ENCODE measurements at places on chromosomes 2 and 18.

- DNase-seq = no peak
Observed at GRCh38 chr2:68127358-68128242, 30.1 kb upstream of the PNO1 start.

DNA sequence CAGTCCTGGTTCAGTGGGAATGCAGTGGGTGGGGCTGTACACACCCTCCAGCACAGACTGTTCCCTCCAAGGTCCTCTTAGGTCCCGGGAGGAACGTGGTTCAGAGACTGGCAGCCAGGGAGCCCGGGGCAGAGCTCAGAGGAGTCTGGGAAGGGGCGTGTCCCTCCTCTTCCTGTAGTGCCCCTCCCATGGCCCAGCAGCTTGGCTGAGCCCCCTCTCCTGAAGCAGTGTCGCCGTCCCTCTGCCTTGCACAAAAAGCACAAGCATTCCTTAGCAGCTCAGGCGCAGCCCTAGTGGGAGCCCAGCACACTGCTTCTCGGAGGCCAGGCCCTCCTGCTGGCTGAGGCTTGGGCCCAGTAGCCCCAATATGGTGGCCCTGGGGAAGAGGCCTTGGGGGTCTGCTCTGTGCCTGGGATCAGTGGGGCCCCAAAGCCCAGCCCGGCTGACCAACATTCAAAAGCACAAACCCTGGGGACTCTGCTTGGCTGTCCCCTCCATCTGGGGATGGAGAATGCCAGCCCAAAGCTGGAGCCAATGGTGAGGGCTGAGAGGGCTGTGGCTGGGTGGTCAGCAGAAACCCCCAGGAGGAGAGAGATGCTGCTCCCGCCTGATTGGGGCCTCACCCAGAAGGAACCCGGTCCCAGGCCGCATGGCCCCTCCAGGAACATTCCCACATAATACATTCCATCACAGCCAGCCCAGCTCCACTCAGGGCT is 17.5 kb upstream of the FAHD2A start:
- DNase-seq = no peak

GRCh38 chr2:118103951-118104940 is 16.0 kb downstream of the INSIG2 start:
- no peak for DNase-seq

GRCh38 chr2:47641366-47641765 is 141.6 kb upstream of the MSH6 start:
- DNase-seq = no peak

DNA sequence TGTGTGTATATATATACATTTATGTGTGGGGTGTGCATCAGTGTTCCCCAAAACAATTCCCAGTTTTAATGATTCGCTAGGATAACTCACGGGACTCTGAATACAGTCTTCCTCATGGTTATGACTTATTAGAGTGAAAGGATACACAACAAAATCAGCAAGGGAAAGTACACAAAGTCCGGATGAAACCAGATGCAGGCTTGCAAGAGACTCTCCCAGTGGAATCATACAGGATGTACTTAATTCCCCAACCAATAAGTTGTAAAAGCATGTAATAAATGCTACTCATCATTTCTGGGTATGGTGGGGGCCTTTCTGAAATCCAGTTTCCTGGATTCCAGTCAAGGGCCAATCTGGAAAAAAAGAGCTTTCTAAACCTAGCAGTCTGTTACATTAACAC is 654.1 kb upstream of the SYT4 start:
- no peak for DNase-seq

DNA sequence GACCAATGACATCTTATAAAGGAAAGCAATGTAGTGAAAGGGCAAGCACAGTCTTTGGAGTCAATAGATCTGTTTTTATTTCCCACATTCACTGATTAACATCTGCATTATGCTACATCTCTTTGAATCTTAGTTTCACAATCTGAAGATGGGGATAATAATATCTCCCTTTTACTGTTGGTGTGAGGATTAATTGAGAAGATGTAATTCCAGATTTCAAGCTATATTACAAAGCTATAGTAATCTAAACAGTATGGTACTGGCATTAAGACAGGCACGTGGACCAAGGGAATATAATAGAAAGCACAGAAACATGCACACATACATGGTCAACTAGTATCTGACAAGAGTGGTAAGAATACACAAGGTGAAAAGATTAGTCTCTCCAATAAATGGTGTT is 45.3 kb downstream of the SLC4A5 start:
- DNase-seq = no peak

DNA sequence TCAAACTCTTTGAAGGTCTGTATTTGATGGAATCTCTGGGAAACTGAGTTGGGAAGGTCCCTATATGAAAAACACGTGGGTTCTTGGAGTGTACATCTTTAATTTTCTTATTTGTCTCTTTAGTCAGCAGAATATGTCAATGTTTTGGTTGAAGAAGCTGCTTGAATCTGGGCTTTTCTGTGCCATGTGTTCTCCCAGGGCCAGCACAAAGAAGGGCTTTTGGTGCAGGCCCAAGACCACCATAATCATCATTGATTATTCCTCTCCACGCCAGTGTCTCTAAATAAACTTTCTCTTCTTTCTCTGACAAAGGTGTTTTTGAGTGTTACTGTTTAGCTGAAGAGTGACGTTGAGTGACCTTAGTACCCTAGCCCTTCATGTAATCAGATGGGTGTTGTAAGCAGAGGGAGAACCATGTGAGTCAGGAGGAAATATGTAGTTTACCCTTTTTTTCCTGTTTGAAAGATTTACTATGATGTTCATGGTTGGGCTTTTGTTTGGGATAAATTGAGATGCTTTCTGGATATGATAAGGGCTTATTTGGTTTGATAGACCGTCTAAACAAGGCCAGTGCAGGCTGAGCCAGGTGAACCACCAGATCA is 11.6 kb upstream of the TNP1 start:
- DNase-seq = no peak

DNA sequence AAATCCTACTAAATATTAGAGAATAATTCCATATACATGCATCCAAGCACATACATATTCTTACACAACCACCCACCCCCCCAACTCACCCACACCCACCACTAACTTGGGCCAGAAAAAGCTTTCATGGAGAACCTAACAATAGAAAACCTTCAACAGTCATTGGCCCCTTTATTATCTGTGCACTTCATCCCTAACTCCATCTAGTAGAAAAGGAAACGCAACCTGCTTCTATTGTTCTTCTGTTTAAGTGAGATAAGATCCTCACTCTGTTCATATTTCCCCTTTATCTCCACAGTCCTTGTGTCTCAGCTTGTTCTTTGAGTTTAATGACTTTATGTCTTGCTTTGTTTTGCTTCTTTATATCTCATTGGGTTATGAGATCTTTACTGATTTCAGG is 1740.2 kb upstream of the CELF4 start:
- DNase-seq = no peak

DNA sequence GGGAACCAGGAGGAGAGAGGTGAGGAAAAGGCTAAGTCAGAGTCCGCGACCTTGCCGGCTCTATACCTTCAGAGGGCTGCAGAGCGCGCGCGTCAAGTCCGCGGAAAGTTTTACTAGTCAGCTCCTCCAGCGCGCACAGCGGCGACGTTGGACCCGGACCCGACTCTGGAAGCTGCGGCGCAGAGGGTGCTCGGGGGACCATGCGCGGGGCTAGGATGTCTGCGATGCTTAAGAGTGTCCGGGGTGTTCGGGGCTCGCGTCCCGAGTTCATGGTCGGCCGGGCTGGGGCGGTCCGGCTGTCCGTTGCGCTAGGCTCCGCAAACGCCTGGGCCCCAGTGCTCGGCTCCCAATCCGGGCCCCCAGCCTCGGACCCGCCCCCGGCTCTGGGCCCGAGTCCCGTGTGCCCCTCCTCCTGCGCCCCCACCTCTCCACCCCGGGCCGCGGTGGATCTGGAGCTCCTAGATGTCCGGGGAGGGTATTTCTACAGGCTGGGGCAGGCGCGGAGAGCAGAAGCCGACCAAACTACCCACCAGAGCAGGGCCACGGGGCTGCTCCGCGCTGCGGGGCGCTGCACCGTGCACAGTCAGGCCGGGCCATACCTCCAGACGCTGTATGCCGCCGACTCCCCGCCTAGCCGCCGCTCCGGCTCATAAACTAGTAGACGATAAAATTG is at the start of gene LBX2:
Gene LBX2 (minus strand): TSS at position 337 of the 673 bp plus-strand sequence. CDS start 66 bp downstream, at position 271.
- DNase-seq = no peak

DNA sequence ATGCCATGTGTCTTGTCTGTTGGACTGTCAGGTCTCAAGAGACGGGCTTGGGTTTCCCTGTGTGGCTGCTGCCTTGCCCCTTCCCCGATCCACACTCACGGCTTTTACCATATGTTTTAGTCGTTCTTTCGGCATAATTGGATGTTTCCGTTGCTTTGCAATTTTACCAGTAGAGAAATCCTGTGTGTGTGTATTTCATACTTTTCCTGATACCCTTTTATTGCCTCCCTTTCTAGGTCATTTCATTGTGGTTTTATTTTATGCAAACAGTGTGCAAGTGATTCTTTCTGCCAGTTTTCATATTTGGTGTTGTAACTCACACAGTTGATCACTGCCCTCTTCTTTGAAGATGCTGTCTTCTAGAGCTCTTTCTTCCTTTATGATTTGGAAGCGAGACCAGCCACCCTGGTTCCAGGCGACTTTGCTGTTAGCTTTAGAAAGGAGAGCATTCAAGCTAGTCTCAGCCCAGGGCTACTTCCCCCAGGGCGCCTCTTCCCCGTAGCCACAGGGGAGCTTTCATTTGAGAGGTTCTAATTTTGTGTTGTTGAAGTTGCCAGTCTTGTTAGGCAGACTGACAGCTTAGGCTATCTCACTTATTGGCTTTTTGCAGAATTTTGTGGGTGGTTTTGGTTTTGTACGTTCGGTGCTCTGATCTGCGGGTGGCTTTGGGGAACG is 17.0 kb downstream of the SH3BP4 start:
- no peak for DNase-seq

DNA sequence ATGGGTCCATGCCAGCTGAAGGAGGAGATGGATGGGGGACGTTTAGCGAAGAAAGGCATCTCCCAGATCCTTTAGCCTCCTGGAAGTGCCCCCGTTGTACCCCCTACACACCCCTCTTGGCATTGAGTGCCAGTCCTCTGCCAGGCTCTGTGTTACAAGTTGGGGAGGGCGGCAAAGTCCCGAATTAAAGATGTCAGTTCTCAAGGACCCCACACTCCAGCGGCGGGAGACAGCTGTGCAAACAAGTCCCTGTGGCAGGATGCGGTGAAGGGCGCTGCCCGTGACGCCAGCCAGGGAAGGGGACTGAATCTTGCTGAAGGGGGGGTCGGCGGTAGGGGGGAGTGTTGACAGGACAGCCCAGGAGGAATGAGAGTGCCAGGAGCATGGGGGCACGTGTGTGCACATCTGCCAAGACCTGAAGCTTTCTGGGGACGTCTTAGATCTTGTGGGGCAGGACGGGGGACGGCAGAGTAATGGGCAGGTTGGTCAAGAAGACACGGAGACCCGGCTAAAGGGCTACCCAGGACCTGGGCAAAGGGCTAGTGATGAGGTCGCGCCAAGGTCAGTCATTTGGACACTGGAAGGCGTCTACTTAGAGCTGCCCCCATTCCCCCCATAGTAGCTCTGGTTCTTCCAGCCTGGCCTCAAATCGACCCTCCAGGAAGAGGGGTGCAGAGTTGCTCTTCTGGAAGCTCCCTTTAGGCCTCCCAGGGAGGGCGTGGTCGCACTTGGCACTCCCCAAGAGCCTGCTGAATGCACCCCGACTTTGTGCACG is 2.8 kb upstream of the CTDSP1 start:
- DNase-seq = no peak

GRCh38 chr2:148981324-148981723 is 57.2 kb upstream of the LYPD6B start:
- no peak for DNase-seq

- DNase-seq = no peak
Observed at GRCh38 chr2:240456447-240457222, 21.2 kb downstream of the GPC1 start.

- DNase-seq = no peak
Observed at GRCh38 chr2:102618452-102619413, 620 bp upstream of the SLC9A2 start.

DNA sequence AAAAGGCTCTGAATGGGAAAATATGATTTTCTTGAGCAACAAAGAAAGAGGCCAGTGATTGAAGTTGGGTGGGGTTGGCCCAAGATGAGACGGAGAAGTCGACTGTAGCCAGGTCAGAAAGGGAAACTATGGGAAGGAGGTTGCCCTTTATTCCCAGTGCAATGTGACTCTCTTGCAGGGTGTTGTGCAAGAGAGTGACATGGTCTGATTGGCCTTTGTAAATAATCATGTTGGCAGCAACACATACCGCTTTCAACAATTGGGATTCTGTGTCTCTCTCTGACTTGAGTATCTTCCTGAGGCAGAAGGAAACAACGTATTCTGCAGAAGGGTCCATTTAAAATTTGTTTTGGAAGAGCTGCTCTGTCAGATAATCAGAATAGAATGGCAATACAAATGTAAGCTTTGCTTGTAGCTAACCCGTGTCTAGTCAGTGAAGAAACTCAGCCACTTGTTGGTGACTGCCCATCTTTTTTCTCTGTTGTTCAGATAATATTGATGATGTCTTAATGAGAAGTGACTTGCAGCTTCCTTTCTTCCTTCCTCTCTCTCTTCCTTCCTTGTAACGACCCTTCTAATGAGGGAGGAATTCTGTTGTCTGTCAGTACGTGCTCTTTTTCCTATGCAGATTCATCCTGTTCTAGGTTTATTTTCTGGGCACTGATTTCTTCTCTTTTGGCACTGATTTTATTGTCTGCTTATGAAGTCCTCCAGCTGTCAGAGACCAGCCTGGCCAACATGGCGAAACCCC is 311.0 kb upstream of the FAM98A start:
- no peak for DNase-seq

DNA sequence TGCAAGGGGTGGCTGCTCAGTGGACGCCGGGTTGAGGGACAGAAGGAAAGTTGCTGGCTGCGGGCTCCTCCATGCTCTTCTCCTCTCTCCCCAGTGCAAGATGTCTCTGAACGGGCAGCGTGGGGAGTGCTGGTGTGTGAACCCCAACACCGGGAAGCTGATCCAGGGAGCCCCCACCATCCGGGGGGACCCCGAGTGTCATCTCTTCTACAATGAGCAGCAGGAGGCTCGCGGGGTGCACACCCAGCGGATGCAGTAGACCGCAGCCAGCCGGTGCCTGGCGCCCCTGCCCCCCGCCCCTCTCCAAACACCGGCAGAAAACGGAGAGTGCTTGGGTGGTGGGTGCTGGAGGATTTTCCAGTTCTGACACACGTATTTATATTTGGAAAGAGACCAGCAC is 30.6 kb downstream of the IGFBP2 start:
- no peak for DNase-seq

- DNase-seq = no peak
Observed at GRCh38 chr2:237900891-237901831, 41.7 kb downstream of the RAMP1 start.

DNA sequence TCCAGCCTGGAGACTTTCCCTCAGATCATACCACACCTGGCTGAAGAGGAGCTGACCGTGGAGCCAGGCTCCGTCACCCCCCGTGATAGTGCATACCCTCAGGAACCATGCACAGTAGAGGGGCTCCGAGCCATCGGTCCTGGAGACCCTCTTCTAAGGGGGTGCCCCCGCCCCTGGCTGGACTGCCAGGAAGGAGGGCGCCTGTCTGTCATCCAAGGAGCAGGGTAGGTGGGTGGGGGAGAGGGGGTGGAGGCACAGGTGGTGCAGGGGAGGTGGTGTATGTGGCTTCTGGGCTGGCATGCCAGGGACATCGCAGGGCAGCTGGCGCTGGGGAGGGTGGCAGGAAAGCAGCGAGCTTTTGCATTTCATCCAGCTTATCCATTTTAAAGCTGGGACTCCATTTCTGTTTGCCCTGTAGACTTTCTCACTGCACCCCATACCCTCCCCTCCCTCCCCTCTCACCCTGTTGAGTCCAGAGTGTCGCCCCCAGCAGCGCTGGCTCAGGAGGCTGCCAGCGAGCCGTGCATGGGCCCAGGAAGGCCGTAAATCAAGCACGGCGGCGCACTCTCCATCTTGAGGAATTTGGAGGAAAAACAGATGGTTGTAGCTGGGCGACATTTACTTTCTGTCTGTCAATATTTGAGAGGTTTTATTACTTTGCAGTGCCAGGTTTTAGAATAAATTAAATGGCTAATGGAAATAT is 56.2 kb upstream of the HS6ST1 start:
- no peak for DNase-seq
